ENCODE measurements at places on chromosomes 1 and 21.
A peak's percentile ranks its signal among the peaks of the same experiment; 100 is the strongest.

- DNase-seq, result no peak
Measured at GRCh38 chr1:193260056-193260745, 73.8 kb upstream of the B3GALT2 start.

- DNase-seq, result no peak
Measured at GRCh38 chr21:27423038-27423437, 456.1 kb upstream of the ADAMTS5 start.

GRCh38 chr1:25990702-25991395, 7.0 kb downstream of the PAFAH2 start:
- DNase-seq, result peak; percentile 66

DNA sequence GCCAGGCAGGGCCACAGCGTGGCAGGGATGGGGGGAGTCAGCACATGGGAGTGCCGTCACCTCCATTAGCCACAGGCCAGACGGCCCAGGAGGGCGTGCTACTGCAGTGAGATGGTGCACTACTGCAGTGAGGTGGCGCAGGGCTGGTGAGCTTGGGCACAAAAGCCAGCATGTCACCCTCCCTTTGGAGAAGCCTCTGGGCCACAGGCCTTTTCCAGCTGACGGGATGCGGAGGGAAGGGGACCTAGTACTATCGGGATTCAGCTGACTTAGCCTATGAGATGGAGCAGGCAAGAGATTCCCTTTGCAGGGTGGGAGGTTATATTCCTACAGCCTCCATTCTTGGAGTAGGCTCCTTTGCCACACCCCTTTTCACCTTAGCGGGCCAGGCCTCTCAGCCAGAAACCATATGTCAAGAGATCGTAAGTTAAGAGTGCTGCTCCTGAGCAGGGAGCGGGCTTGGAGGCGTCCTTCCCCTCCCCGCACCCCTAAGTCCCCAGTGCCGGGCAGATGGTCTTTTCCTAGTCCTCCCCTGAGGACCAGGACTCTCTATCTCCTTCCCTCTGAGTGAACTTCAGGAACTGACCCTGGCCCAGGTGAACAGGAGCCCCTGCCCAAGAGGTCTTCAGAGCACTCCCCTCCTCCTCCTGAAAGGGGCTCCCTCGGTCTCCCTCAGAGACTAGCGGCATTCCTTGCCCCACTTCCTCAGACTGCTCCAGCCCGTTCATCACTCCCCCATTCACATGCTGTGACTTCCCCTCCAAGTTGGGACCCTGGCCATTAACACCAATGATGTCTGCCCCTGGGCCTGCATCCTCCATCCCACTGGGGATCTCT, 8.2 kb downstream of the NES start:
- no peak for DNase-seq

DNA sequence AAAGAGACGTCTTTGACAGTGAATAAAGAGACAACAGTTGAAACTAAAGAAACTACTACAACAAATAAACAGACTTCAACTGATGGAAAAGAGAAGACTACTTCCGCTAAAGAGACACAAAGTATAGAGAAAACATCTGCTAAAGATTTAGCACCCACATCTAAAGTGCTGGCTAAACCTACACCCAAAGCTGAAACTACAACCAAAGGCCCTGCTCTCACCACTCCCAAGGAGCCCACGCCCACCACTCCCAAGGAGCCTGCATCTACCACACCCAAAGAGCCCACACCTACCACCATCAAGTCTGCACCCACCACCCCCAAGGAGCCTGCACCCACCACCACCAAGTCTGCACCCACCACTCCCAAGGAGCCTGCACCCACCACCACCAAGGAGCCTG, 68.5 kb downstream of the TPR start:
- DNase-seq, result no peak

- DNase-seq, result no peak
Measured at GRCh38 chr1:185914089-185914488, 179.9 kb downstream of the HMCN1 start.

GRCh38 chr1:155472491-155473083, 90.0 kb downstream of the ASH1L start:
- no peak for DNase-seq

GRCh38 chr1:39490596-39491145, 765 bp upstream of the BMP8A start:
- no peak for DNase-seq

DNA sequence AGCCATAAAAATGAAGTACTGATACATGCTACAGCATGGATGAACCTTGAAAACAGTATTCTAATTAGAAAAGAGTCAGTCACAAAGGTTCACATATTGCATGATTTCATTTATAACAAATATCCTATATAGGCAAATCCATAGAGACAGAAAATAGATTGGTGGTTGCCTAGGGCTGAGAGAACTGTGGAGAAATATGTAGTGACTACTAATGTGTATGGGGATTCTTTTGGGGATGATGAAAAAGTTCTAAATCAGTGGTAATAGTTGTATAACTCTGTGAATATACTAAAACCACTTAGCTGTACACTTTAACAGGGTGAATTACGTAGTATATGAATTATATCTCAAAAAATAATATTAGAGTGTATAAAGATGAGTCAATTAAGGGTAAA, 45.8 kb downstream of the RNF115 start:
- DNase-seq, result no peak

- DNase-seq, result no peak
Measured at GRCh38 chr1:16922466-16922865, 735 bp downstream of the CROCC start.

DNA sequence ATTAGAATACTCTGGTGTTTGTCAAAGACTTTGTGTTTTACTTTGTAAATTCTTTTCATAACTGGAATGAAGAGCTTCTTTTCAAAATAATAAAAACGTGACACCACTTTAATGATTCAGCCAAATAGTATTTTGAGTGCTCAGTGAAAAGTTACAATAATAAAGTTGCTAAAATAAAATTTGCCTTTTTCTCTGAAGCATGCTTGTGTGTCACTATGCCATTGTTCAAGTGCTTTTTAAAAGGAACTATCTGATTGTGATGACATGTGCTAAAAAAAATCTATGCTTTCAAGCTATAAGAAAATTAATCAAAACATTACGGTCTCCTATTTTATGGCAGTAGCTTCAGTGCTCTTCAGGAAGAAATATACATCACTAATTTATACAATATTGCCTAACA, 1290.5 kb upstream of the B3GALT2 start:
- DNase-seq, result no peak

- no peak for DNase-seq
Measured at GRCh38 chr1:32755810-32756159, 53.2 kb upstream of the SYNC start.

DNA sequence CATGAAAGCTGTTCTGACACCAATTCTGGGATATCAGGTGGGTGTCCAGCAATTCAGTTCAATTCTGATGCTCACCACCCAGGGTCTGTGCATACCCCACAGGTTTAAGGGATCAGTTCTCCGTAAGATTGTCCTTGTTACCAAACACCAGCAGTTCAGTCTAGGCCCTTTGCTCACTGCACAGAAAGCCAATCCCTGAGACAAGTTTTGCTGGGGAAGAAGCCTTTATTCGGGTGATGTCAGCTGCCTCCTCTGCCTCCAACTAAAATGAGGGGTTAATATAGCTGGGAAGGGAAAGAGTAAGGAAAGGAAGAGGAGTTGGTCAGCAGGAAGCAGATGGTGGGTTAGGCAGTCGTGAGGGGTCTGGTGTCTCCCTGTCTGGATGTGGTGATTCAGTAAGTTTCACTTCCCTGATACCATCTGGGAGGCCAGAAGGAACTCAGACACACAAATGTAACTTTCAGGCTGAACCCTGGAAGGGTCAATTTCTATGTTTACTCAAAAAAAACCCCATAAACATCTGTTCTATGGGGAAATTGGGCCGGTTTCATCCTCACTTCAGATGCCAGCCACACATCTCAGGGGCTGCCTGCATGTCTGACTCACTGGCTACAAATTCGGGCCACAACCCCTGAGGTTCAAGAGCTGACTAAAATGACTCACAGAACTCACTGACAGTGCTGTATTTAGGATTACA, 83.3 kb upstream of the PGBD5 start:
- DNase-seq, result no peak

GRCh38 chr1:47711848-47712492, 274.1 kb downstream of the FOXD2 start:
- DNase-seq, result no peak

DNA sequence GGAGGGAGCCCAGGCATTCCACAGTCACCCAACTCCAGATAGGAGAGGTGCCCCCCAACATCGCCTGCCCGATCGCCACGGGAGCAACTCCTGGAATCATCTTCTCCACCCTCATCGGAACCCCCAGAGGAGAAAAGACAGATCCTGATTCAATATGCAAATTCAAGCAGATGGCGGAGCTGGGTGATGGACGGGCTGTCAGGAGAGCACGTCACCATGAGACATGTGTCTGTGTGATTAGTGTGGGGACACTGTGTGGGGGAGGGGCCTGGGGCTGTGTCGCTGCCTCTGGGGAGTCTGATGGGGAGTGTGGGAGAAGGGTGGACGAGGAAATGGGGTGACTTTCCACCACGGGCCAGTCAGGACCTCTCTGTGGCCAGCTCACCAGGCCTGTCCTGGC, 90.2 kb upstream of the CSF3R start:
- no peak for DNase-seq

DNA sequence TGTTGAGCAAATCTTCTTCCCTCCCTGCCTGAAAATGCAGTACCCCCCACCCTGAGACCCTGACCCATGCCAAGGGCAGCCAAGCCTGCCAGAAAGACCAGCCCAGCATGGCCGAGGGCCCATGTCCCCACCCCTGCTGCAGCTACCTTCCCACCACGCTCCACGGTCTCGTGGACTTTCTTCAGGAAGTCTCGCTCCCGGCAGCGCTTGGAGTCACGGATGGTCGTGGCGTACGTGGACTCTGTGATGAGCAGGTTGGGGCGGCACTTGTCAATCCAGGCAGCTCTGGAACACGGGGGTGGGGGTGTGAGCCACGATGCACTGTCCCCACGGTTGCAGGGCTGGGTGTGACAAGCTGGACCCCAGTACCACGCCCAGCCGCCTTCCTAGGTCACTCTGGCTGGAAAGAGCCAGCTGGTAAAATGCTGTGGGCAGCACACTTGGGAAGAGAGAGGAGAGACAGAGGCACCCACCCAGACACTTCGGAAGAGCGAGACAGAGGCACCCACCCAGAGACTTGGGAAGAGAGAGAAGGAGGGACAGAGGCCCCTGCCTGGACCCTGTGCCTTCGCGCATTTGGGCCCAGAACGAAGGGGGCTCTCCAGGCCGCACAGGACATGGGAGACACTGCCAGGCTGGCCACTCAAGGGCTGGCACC, 6.4 kb downstream of the PUSL1 start:
- no peak for DNase-seq

Measured in activated T-cell treated with anti-CD3 and anti-CD28 coated beads, Interleukin-2, amount 50 U/mL, for 24 hours (primary cell).